Stimulated activated CD4-positive, alpha-beta T cell treated with anti-CD3 and anti-CD28 coated beads, TNF-alpha, amount 100 ng/mL, for 24 hours (primary cell): ENCODE measurements at places on chromosomes 12 and 14.

DNA sequence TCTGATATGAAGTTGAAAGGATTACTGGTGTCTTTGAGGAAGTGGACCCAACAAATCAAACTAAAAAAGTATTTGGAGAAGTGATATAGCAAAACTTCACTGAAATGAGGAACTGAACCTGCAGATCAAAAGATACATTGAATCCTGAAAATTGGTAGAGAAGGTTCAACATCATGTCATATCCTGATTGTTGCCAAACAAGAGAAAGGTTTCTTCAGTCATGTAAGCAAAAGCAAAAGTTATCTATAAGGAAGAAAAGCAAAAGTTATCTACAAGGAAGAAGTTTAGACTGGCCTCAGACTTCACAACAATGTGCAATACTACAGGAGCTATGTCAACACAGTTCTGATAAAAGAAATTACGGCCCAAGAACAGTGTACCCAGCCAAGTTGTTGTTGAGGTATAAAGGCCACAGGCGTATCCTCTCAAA is 142.7 kb downstream of the RAD51B start:
- DNase-seq = no peak

- no peak for DNase-seq
Observed at GRCh38 chr14:22296722-22297121, 292.3 kb downstream of the DAD1 start.

GRCh38 chr12:98532687-98533304 is 17.4 kb downstream of the TMPO start:
- no peak for DNase-seq

GRCh38 chr14:64726585-64726890 is 22.3 kb downstream of the PLEKHG3 start:
- DNase-seq = no peak

GRCh38 chr14:29908652-29909577 is 18.7 kb downstream of the PRKD1 start:
- DNase-seq = no peak

DNA sequence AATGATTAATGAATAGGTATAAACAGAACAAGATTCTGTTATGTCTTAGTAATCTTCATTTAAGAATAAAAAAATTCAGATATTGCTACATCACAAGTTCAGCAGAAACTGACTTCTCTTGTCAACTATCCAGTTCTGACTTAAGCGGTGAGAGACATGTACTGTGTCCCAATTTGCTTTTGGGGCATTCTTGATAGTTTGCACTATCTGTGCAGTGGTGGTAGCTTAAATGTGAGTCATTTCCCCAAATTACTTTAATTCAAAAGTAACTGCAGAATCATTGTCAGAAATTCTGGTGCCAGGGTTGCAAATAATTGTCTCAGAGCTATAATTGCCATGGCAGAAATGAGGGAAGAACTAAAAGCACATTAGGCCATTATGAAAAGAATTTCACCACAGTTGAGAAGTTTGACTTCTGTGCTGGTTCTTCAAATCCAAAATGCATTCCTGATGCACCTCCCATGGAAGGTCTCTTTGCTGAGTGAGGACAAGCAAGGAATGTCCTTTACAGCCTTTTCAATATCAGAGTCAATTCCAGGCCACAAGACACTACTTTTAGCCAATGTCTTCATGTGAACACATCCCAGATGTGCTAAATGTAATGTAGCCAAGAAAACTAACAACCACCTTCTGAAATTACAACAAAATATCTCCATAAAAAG is 304.7 kb downstream of the SSPN start:
- DNase-seq = no peak

GRCh38 chr14:78202976-78203375 is 32.8 kb downstream of the NRXN3 start:
- no peak for DNase-seq

GRCh38 chr12:76871742-76872141 is 7.1 kb downstream of the CSRP2 start:
- no peak for DNase-seq

GRCh38 chr12:99861731-99862130 is 123.0 kb downstream of the ANKS1B start:
- no peak for DNase-seq

DNA sequence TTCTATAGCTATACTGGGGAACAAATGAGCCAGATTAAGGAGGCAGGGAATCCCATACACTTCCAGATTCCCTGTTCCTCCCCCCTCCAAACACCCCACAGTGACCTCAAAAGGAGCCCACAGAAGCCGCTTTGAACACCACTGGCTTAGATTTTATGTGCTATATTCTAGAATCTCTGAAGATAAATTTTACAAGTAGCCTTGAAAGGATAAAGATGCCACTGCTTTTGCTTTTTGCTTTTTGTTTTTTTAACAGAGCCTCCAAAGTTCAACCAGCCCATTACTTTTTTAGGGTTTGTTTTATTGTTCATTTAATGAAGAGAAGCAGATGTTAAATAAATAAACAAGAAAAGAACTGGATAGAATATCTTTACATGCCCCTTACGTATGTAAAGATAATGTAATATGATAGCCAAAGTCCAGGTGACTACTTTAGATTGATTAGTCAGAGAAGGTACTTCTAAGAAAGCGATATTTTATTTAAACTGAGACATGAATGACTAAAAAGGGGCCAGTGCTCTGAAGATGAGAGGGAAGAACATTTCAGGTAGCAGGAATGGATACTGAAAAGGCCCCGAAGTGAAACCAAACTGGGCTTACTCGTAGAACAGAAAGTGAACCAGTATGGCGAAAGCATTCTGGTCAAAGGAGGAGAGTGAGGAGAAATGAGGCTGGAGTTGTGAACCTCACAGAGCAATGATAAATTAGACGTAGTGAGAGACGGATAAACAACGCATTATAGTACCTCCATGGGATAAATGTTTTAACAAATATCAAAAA is 44.6 kb downstream of the DUSP6 start:
- no peak for DNase-seq

DNA sequence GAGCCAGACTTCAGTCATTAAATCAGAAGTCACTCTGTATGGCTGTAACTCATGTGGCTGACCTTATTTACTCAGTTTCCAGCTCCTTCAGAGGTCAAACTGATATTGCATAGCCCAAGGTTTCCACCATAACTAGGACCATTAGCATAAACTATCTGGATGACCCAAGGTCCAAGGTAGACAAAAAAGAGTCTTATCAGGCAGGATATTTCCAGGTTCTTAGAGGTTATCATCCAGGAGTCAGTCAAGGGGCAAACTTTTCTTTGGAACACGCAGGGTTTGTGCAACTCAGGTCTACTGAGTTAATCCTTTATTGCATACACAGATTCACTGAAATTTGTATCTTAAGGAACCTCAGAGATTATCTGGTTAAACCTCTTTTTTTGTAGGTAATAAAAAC is 66.5 kb downstream of the AVPR1A start:
- DNase-seq = no peak

- DNase-seq = no peak
Observed at GRCh38 chr12:55955800-55956508, 9.9 kb downstream of the PMEL start.

GRCh38 chr12:47615711-47616110 is 90.1 kb downstream of the RPAP3 start:
- DNase-seq = no peak

DNA sequence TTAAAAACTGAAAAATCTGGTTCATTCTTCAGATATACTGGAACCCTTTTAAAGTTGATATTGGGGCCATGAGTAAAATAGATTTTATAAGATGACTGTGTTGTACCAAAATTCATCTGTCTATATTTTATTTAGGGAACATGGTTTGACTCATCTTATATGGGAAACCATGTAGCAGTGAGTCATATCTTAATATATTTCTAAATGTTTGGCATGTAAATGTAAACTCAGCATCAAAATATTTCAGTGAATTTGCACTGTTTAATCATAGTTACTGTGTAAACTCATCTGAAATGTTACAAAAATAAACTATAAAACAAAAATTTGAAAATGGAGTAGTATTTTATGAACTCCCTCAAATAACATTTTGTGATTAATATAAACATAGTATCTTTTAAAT is 14.2 kb downstream of the PTGER2 start:
- DNase-seq = no peak

- DNase-seq = no peak
Observed at GRCh38 chr12:106582249-106582591, 584 bp upstream of the RFX4 start.

DNA sequence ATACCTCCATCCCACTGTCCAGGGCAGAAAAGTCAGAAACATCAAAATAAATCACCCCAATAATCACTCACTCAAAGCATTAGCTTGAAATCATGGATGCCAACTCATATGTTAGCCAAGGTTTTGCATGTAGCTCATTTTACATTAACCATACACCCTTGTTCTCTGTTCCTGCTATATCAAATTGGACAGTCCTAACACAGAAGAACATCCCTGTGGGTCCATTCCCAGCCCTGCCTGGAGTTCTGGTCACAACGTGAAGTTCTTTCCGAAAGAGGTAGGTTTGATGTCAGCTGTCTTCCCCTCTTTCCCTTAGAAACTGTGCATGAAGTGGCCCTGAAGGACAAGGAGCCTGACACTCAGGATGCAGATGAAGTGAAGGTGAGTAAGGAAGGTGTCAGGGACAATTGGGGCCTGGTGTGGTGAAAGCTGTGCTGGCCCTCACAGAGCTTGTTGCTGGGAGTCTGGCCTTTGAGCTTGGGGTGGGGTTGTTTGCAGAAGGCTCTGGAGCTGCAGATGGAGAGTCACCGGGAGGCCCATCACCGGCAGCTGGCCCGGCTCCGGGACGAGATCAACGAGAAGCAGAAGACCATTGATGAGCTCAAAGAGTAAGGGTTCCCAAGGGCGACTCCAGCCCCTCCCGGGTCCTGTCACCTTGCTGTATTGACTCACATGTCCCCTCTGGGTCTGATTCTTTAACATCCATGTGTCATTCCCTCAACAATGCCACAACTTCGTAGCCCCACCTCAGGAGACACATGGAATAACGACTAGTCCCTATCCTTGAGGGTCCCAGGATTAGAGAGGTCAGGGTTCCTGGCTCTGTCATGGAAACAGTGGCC is 15.0 kb upstream of the PIP4K2C start:
- DNase-seq = no peak

GRCh38 chr12:103401421-103401820 is 94.3 kb downstream of the C12orf42 start:
- no peak for DNase-seq

DNA sequence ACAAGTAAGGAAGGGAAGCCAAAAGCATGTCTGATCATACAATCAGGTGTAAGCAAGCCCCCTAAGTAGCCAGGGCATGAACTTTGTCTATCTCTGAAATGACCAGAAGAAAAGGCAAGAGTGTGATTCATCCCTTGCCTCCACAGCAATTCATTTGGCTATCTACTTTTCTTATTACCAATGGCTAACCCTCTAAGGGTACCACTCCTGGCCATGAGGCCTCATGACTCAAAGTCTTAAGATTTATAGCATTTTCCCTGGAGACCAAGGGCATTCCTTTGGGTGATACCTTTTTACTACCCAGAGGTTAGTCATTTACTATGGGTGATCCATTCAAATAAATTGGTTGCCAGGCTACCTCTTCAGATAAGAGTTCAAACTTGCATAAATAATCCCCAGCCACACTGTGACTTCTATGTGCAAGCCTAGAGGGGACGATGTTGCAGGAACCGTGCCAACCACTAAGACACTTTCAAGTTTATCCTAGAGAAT is 1.5 kb upstream of the LGALS3 start:
- DNase-seq = no peak

DNA sequence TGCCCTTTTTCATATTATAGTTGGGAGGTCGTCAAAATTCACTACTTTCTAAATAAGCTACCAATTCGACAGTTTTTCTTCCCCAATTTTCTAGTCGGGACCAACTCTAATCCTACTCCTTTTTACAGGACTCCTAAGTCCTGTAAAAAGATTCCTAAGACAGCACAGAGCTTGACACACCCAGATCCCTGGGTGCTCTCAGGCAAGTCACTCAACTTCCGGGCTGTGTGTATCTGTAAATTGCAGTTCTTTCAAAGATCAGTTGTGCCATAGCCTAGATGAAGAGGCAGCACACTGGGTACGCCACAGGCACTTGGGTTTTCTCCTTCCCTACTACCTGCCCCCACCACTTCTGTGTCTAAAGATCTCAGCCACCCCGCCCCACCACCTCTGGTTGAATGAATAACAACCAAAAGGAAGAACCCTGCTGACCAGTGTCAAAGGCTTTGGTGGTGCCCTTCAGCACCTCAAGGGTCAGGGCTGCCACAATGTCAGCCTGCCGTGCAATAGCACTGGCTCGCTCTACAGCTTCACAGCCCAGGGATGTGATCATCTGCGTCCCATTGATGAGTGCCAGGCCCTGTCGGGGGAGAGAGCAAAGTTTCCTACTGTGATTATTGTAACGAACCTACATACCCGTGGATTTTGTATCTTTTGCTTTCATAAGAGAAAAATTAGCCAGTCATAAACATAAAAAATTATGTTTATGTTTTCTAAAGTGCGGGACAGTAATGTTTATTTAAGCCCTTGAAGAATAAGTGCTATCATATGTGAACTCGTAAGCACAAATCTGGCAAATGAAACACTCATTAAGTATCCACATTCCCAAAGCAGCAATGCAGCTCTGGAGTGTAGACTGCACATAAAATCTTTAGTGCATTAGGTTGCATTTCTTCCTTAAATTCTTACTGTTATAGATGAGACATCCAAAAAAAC is 9.2 kb downstream of the HAL start:
- DNase-seq = no peak

DNA sequence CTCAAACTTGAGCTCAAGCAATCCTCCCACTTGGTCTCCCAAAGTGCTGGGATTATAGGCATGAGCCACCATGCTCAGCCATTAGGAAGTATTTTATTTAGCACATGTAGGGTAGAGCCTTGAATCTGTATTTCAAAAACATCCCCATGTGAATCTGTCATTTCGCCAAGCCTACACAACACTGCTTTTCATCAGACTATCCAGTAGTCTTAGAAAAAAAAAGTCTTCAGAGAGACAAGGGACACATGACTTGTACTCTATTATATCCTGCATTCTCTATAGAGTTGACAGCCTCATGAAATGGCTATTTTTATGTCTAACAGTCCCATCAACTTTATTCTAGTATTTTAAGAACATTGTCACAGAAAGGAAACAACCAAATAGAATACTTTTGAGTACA is 35.4 kb downstream of the TM7SF3 start:
- no peak for DNase-seq

DNA sequence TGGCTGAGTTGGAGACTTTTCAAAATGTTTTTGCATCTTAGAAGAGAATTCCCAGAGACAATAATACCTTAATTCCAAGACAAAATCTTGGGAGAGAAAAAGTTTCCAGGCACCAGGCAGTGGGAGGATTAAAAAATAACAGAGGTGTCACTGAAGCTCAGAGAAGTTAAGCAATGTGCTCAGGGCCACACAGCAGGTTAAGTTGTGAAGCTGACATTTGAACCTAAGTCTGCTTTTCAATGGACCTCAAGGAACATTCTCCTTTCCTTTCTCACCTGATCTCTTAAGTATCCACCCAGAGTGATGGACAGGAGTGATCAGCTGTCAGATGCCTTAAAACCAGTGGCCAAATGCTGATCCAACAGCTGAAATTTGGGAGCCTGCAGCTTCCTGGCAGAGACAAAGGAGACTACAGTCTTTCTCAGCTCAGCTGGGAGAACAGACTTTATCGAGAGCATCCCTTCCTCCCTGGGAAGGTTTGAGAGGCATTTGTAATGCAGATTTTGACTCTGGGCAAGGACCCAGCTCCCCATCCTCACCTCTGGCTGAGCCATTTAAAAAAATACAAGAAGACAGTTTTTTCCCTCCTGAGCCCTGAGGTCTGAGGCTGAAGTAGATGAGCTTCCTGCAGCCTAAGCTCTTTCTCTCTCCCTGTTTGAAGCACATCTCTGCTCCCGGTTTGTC is 174.9 kb upstream of the RPH3A start:
- no peak for DNase-seq
